A549 treated with ZK216348 at 1 μM for 4 hours (cell line): ENCODE measurements at places on chromosomes 4 and X. TPM values are rescaled to one million over a fixed set of nuclear protein-coding genes. Genes with fewer than 3 reads are reported as not detected.

The LRRC66 gene
- 0.13 to 0.21 TPM in 2 of 5 replicates, not detected in the others for total RNA-seq

The CFAP299 gene
- total RNA-seq, result not detected in 5 replicates

The MAGEA11 gene
- not detected in 5 replicates for total RNA-seq

The CD38 gene
- total RNA-seq, result 8.9 to 13.8 TPM (median 11.2 TPM) in 5 replicates

The TRPC5OS gene
- total RNA-seq, result not detected in 5 replicates

The ARR3 gene
- total RNA-seq, result not detected in 5 replicates

The ADAMTS3 gene
- not detected in 5 replicates for total RNA-seq

The ATG4A gene
- total RNA-seq, result 7.5 to 10.0 TPM (median 8.2 TPM) in 5 replicates

The NOX1 gene
- total RNA-seq, result 0.11 to 0.20 TPM in 2 of 5 replicates, not detected in the others

The NRK gene
- total RNA-seq, result not detected in 5 replicates

The HSFX1 gene
- 0.13 to 0.44 TPM (median 0.43 TPM) in 5 replicates for total RNA-seq

The RAB39B gene
- total RNA-seq, result 0.63 to 0.78 TPM (median 0.69 TPM) in 5 replicates

The GRXCR1 gene
- not detected in 5 replicates for total RNA-seq
